ENCODE measurements at places on chromosomes 13 and 19. TPM values are rescaled to one million over a fixed set of nuclear protein-coding genes. Genes with fewer than 3 reads are reported as not detected.

COL4A1 gene
- 774 TPM for total RNA-seq

NXNL1 gene
- not detected for total RNA-seq

SYCN gene
- not detected for total RNA-seq

NKPD1 gene
- not detected for total RNA-seq

SYT5 gene
- not detected for total RNA-seq

ELSPBP1 gene
- total RNA-seq: not detected

SMIM44 gene
- total RNA-seq: not detected

All from skeletal muscle tissue (tissue), 5 donors.